ENCODE measurements at places on chromosomes 16 and 17.

DNA sequence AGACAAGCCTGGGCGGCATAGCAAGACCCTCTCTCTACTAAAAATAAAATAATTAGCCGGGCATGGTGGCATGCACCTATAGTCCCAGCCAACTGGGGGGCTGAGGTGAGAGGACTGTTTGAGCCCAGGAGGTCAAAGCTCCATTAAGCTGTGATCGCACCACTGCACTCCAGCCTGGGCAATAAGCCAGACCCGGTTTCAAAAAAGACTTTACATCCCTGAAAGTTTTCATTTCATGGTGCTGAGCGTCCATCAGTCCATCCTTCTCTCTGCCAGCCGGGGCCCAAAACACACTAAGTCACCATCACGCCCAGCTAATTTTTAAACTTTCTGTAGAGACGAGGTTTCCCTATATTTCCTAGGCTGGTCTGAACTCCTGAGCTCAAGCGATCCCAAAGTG, 10.6 kb downstream of the RAB40B start:
- DNase-seq = no peak

GRCh38 chr17:39626171-39627046, at the start of gene PPP1R1B:
TSS of gene PPP1R1B (plus strand) at chr17:39626952. CDS start at chr17:39627393, 441 bp downstream.
- DNase-seq = no peak

DNA sequence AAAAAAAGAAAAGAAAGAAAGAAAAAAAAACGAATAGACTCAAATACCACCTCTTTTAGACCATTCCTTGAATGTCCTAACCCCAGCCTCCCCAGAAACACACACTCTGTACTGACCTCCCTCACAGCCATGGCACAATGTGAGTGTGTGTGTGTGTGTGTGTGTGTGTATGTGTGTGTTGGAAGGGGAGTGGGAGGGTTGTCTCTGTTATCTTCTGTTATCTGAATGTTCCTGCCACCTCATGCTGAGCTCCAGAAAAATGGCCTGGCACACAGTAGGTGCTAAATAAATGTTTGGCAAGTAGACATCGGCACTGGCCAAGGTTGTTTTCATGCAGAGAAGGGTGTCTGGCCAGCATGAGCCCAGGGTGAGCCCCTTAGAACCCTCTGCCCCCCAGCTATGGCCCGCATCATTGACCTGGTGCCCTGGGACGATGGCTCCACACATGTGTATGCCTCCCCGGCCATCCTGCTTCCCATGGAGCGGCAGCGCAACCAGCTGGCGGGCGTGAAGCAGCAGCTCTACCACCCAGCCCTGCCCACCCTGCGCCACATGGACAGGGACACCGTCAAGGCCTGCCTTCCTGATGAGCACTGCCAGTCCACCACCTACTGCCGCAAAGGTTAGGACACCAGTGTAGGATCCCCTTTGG, 6.6 kb upstream of the CNGB1 start:
- no peak for DNase-seq

GRCh38 chr17:79065105-79065670, 9.4 kb upstream of the ENGASE start:
- peak; percentile 54 for DNase-seq
